ENCODE measurements at places on chromosomes 13 and 19.
A peak's percentile ranks its signal among the peaks of the same experiment; 100 is the strongest.

DNA sequence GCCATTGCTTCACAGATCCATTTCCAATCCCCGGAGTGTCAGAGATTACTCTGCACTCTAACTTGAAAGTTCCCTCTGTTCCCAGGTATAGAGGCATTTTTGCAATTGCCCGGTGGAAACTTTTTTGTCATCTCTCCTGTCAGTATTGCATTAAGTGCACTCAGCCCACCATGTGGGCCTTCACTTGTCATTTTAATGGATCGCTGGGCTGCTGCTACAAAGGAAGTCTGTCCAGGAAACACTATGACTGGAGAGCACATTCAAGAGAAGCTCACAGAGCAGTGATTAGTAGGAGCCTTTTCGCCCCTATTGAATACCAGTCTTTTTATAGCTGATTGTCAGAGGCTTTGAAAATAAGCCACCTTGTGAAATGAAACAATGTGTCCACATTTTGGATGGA lies 180.9 kb downstream of the B3GLCT start:
- DNase-seq = no peak

DNA sequence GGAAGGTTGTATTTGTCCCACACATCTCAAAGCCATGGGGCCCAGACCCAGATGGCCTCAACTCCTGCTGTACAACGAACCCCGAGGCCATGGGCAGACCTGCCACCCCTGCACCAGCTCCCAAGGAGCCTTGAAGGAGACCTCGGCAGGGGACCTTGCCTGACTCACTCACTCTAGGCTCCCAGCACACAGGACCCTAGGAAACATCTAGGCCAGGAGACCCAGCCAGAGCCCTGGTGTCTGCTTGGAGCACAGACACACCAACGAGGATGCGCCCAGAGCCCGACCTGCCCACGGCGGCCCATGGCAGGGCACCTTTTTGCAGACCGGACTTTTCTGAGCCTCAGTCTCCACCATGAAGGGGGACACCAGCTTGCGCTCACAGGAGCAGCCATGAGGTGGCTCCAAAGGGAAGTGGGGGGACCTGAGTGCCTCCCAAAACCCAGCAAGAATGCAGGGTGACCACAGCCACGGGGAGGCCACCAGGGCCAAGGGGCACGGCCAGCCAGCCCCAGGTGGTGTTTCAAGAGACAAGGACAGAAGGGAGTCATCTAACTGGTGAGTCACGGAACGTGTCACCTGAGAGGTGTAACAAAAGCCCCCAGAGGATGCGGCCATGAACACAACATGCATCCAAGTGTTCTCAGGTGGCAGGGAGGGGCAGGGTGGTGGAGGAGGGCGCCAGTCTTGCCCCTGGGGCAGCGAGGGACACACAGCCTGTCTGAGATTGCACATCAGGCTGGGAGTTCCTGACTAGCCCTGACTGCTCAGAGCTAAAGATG lies 4.9 kb upstream of the CERS1 start:
- DNase-seq = no peak

- DNase-seq = no peak
These were observed 17.0 kb upstream of the RUBCNL start for GRCh38 chr13:46403851-46404732.

GRCh38 chr19:11141937-11142527 lies 13.6 kb downstream of the SPC24 start:
- DNase-seq = no peak

DNA sequence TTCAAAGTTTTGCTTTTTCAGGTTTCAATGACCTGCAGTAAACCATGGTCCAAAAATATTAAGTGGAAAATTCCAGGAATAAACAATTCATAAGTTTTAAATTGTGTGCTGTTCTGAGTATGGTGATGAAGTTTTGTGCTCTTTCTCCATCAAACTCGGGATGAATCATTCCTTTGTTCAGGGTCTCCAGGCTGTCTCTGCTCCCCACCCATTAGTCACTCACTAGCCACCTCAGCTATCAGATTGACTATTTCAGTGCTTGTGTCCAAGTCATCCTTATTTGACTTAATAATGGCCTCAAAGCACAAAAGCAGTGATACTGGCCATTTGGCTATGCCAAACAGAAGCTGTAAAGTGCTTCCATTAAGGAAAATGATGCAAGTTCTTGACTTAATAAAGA lies 1140.4 kb downstream of the EFNB2 start:
- no peak for DNase-seq

GRCh38 chr13:109646423-109646822 lies 140.0 kb downstream of the IRS2 start:
- DNase-seq = no peak

GRCh38 chr19:31254611-31255010 lies 94.6 kb downstream of the TSHZ3 start:
- DNase-seq = no peak

- no peak for DNase-seq
These were observed 16.5 kb upstream of the ATP1A3 start for GRCh38 chr19:42010245-42011126.

DNA sequence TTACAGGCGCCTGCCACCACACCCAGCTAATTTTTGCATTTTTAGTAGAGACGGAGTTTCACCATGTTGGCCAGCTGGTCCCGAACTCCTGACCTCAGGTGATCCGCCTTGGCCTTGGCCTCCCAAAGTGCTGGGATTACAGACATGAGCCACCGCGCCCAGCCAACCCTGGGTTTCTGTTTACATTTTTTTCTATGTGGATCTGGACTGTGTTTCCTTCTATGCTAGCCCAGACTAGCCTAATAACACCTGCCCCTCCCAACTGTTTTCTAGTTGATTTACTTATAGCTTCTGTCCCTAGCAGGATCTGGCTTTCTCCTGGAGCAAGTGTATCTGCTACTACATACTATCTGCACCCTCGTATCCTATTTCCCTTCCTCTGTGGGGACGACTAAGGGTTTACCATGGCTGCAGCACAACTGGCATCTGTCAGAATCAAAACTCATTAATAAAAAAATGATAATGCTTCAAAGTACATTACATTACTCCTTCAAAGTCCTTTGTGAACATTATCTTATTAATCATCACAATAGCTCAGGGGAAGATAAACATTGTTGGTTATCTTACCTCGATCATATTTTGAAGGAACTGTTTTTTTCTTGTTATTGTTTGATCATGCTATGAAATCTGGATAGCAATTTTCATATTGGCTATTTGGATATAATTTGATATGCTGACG lies 228.3 kb downstream of the KLF5 start:
- no peak for DNase-seq

DNA sequence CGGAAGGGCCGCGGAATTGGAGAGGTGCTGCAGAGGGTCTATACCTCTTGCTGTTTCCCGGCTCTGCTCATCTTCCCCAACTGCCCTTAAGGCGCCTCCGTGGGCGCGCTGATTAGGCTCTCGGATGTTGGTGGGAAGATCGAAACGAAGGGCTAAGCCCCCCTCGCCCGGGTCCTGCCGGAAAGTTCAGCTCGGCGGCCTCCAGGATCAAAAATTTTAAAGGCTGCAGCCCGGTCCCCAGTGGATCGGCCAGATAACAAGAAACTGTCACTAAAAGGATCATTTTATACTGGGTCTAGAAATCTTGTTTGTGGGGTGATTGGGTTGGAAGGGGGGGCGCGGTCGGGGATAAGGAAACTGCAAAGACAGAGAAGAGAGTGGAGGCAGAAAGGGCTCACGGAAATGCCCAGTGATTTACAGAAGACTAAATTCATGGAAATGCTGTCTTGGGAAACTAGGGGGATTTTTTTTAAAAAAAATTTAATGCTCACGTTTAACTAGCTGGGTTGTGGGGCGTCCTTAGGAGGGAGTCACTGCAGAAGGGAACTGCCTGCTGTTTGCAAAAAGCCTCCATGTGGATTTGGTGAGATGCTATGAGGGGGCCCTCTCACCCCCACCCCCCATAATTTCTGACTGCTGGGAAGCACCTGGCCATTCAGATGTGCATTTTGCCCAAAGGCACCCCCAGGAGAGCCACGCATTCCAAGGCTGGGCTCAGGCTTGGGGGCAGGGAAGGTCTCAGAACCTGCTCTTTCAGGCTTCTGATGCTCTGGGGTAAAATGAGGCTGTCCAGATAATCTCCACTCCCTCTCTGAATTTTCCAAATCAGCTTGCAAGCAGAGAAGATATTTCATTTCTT lies 7.7 kb downstream of the CDX2 start:
- no peak for DNase-seq

- no peak for DNase-seq
These were observed 766 bp downstream of the SBNO2 start for GRCh38 chr19:1173159-1173844.

GRCh38 chr13:78960881-78961280 lies 301.9 kb upstream of the OBI1 start:
- no peak for DNase-seq

GRCh38 chr13:98214707-98215106 lies 37.6 kb upstream of the RNF113B start:
- DNase-seq = no peak

GRCh38 chr13:107450931-107451330 lies 764.4 kb downstream of the LIG4 start:
- DNase-seq = no peak

DNA sequence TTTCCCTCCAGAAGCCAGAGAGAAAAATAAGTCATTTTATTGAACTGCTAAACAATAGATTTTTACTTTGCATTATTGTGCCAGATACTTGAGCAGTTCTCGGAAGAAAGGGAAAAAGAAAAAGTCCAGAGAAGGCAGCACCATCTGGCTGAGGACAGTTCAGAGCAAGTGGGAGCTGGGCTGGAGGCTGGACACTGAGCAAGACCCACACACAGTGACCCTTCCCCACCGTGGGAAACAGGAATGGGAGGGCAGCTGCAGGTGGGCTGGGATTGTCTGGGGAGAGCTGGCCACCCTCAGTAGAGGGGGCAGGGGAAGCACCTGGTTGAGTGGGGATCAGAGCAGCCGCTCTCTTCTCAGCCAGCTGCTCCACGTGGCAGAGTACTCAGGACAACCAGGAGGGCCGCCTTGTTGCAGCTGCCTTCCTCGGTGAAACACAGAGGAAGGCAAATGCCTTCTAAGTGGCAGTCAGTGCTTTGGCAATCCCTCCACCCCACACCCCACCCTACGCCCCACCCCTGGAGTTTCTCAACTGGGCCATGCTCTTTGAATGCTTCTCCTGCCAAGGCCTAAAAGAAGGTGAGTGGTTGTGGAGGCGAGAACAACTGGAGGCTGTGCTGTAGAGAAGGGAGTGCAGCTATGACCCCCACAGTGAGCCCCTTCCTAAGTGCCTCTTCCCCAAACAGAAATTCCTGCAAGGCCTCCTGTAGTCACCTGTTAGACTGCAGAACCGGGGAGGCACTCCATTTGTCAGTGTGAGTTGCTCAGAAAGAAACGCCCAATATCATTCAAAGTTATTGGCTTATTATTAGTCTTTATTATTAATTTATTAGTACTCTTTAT lies 179.3 kb downstream of the ZIC5 start:
- DNase-seq = peak; percentile 84

- DNase-seq = no peak
These were observed 24.3 kb downstream of the COL4A2 start for GRCh38 chr13:110331362-110331761.

GRCh38 chr13:36839981-36840380 lies 21.0 kb downstream of the RFXAP start:
- DNase-seq = no peak

- no peak for DNase-seq
These were observed 52.4 kb downstream of the TEX29 start for GRCh38 chr13:111372651-111373425.

GRCh38 chr13:41222259-41222852 lies 28.0 kb upstream of the KBTBD7 start:
- DNase-seq = peak; percentile 5

- DNase-seq = no peak
These were observed 153.7 kb downstream of the KLF5 start for GRCh38 chr13:73212482-73212881.

DNA sequence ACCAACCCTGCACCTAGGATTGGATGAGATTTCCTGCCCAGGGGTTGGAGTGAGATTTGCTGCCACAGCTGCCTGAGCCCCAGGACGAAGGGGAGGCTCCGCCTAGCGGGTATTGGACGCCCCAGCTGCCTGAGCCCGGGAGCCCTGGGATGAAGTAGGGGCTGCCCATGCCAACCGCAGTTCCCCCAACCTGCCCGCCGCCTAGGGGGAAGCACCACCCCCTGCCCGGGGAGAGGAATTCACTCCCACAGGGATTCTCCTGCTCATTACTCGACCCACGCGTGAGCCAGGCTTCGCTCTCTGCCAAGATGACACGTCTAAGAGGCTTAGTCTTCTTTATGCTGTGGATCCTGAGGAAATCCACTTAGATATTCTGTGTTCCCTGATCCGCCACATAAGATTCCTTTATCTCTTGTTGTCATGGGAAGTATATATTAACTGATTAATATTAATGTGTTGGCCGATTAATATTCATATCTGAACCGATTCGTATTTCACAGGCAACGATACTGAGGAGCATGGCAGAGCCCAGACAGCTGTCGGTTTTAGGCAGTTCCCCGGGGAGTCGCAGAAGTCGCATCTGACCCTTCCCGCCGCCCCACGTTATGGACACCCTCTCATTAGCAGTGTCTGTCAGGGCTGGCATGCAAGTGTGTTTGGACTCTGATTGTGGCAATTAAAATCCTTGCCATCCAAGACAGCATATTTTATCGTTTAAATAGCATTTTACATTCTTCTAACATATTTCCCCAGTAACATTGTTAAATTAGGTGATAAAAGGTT lies 44.5 kb upstream of the KCTD15 start:
- DNase-seq = no peak

GRCh38 chr13:99990126-99990977 lies 8.8 kb downstream of the ZIC2 start:
- DNase-seq = no peak

DNA sequence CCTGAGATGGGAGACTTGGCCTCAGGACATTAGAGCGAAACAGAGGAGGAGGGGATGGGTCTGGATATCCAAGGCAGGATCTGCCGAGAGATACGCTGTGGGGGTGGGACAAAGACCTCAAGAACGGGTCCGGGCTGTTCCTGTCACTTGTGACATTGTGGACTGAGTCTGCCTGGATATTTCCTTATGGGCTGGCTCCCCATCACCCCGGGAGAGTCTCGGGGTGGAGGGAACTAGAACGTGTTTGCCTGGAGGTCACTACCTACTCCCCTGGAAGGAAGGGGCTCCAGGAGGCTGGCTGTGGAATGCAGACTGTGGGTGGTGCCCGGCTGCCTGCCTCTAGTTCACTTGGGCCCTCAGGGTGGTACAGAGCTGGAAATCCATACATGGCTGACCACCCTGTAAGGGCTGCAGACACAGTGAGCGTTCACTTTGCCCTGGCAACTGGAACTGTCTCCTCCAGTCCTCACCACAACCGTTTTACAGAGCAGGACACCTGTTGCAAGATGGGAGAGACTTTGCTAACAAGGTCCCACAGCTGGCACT lies 26.4 kb downstream of the DNM2 start:
- no peak for DNase-seq

DNA sequence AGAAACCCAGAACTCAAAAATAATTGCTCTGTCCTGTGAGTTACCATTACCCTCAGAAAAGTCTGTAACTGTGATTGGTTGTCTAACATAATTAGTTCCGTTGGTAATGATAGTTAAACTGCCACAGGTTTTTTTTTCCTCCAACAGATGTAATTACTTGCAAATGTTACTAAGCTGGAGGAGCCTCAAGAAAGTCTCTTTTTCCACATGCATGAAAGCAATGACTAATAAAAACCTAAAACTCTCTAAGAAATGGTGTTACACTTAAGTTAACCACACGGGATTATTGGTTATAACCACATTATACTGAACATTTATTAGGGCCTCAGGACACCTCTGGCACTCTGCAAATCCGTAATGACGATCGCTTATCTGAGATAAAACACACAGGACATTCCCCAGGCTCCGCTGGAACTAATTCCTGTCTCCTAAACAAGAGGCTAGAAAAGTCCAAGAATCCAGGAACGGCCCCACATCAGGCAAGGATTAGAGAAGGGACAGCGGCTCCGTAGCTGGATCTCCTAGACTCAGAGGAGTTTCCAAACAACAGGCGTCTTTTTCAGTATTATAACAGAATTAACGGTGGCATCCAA lies 753 bp downstream of the ZNF235 start:
- peak; percentile 3 for DNase-seq

All from SHP77 (cell line).